AG10803 (cell line): ENCODE measurements at places on chromosomes 12 and 14.
A peak's percentile ranks its signal among the peaks of the same experiment; 100 is the strongest.

- no peak for DNase-seq
Measured at GRCh38 chr14:71135911-71136310, 228.7 kb downstream of the PCNX1 start.

GRCh38 chr12:55937981-55938380, 7.0 kb downstream of the DGKA start:
- DNase-seq = peak; percentile 18

DNA sequence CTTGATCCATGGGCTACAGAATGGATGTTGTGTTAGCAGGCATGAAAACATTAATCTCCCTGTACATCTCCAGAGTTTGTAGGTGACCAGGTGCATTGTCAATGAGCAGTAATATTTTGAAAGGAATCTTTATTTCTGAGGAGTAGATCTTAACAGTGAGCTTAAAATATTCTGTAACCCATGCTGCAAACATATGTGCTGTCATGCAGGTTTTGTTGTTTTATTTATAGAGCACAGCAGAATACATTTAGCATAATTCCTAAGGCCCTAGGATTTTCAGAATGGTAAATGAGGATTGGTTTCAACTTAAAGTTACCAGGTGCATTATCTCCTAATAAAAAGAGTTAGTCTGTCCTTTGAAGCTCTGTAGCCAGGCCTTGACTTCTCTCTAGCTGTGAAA, 3.5 kb upstream of the FITM1 start:
- no peak for DNase-seq

- DNase-seq = peak; percentile 57
Measured at GRCh38 chr14:59101476-59101875, 87.0 kb upstream of the DAAM1 start.

- peak; percentile 75 for DNase-seq
Measured at GRCh38 chr12:116303929-116304328, 26.4 kb upstream of the MED13L start.

DNA sequence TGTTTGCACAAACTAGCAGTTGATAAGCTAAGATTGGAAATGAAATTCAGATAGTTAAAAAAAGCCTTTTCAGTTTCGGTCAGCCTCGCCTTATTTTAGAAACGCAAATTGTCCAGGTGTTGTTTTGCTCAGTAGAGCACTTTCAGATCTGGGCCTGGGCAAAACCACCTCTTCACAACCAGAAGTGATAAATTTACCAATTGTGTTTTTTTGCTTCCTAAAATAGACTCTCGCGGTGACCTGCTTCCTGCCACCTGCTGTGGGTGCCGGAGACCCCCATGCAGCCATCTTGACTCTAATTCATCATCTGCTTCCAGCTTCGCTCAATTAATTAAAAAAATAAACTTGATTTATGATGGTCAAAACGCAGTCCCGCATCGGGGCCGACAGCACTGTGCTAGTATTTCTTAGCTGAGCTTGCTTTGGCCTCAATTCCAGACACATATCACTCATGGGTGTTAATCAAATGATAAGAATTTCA, 335.6 kb downstream of the TMEM121 start:
- no peak for DNase-seq

DNA sequence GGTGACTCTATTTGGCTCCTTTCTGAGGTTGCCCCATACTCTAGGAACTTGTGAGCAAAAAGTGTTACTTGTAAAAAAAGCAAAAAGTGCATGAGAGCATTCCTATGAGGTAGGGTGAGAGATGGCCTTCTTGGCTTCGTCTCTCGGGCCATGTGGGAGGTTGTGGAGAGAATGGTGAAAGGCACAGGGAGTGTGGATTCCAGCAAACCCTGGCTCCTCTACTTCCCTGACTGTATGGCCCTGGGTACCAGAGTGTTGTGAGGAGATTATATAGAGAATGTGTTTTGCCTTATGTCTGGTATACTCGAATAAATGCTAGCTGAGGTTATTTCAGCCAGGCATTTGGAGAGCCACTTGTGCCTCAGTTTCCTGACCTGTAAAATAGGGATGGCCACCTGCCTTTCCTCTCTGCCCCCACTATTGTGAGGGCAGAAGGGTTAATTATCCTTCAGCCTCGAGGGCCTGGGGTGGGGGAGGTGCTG, 11.0 kb downstream of the PLEKHG3 start:
- DNase-seq = no peak

GRCh38 chr12:53991077-53991460, 6.1 kb downstream of the HOXC10 start:
- DNase-seq = peak; percentile 92

DNA sequence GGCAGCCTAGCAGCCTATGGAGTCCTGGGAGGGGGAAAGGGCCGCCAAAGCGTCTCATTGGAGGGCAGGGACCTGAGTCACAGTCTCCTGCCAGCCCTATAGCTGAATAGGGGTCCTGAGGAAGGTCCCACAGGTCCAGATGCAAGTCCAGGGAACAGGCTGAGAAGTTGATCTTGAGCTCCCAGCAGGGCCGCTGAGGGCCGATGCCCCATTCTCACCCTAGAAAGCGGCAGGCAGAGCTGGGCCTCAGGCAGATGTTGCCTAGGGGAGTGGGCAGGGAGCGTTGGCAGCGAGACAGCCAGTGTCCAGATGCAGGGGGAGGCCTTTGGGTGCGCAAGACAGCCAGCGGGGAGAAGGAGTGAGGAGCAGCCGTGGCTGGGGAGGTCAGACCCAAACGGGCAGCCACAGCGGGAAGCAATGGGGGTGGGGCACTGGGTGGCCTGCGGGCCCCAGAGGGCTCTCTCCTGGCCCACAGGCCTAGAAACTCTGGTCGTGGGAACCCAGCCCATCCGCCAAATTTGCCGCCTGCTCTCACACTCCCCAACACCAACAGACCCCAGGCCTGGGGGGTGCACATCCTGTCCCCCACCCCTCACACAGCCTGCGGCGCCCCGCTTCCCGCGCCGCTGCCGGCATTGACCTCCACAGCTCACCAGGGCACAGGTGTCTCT, 1.1 kb downstream of the HDAC7 start:
- peak; percentile 37 for DNase-seq

GRCh38 chr12:132477017-132477702, 12.8 kb upstream of the FBRSL1 start:
- DNase-seq = no peak

GRCh38 chr12:42426746-42427145, 100.8 kb downstream of the PPHLN1 start:
- DNase-seq = peak; percentile 27

- DNase-seq = peak; percentile 9
Measured at GRCh38 chr12:80939231-80939950, 1.7 kb upstream of the LIN7A start.

GRCh38 chr14:50967790-50968189, 23.5 kb upstream of the PYGL start:
- DNase-seq = peak; percentile 63

GRCh38 chr12:43723134-43723533, 35.5 kb downstream of the PUS7L start:
- DNase-seq = no peak

DNA sequence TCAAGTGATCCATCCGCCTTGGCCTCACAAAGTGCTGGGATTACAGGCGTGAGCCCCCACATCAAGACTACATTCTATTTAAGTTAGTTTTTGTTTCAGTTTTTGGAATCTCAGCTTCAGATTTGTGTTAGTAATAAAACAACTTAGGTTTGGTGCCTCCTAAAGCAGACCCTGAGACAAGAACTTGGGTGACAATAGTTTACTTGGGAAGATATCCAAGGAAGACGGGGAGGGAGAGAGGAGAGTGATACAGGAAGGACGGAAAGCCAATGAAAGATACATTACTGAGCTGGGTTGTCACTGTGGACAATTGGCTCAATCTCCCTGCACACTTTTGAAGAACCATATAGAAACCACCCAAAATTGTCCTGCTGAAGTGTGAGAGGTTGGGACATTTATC, 22.6 kb upstream of the PTGR2 start:
- no peak for DNase-seq

DNA sequence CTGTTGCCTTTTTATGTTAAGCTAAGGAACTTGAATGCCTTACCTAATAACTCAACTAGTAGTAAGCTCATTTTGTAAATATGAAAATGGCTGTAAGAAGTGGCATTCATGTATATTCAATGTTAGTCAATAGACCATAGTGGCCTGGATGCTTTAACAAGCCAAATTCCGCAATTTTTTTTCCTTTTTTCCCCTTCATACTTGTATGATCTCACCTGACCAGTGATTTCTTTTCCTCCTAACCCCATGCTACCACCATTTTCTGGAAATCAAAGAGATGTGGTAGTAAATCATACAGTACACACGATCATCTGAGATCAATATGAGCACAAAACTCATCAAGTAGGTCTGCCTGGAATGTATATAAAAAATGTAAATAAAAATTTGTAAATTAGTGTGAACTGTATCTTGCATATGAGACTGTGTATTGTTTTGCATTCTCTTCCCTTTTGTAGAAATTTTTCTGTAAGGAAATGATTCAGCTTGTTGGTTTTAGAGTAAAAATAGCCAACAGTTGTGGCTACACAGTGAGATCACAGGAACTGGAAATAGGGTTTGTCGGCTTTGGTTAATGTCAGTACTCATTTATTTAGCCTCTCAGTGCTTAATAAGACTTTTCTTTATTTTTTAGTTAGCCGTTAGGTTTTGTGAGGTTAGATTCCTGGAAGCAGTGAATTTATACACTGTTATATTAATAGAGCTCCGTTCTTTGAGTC, 62.5 kb downstream of the ETNK1 start:
- peak; percentile 70 for DNase-seq

DNA sequence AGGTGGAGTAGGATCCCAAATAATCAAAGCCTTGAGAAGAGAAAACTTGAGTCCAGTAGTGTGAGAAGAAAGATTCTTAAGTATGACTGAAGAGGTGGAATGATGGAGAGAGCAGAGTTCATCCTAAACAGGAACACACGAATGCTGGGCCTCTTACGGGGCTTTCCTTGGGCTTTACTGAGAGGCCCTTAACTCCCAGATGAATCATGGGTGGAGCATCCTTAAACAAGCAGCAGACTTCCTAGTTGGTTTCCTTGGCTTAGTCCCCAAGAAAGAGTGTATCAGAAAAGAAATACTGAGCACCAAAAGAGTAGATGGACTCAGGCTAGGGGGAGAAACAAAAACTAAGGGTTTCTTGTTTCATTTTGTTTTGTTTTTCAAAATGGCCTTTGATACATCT, 132.5 kb downstream of the GPR135 start:
- peak; percentile 89 for DNase-seq

DNA sequence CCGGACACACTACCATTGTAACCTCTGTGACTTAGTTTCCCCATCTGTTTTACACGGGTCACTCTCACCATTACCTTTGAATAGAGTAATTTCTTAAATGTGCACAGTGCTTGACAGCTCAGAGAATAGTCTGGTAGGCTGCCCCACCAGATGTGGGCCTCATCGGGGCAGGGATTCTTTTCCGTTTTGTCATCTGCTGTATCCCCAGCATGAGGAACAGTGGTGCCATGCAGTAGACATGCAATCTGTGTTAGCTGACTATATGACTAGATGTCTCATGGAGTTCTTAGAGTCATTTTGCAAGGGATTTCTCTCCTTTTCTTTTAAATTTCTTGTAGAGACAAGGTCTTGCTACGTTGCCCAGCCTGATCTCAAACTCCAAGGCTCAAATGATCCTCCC, 44.9 kb upstream of the PLEKHG3 start:
- DNase-seq = peak; percentile 88

DNA sequence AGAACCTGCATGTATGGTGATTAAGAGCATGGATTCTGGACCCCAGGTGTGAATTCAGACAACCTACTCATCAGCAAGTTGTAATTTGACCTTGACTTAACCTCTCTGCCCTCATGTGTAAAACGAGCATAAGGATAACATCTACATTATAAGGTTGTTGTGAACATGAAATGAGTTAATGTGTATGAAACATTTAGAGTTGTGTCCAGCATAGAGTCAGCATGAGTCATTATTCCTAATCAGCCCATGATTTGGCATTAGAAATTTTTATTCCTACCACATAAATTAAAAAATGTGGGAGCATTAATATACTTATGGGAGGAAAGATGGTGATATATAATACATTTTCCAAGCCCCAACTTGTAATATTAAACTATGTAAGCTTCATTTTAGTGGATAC, 95.9 kb upstream of the DDHD1 start:
- DNase-seq = no peak

GRCh38 chr12:42262271-42262670, 24.2 kb upstream of the YAF2 start:
- peak; percentile 2 for DNase-seq

DNA sequence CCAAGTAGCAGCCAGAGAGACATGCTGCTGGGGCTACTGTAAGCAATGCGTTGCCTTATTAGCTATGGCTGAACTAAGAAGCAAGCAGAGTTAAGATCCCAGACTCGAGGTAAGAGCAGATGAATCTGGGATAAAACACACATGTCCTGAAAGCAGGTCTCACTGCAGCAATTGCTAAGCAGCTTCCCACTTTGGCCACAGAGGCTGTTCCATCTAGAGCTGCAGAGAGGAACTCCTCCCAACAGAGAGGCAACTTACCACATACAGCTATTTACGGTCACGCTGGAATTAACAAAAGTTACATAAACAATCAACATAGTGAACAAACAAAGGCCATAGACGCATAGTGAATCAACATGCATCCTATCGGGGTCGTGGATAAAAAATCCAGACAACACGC, 90.2 kb downstream of the KSR2 start:
- no peak for DNase-seq

- DNase-seq = peak; percentile 15
Measured at GRCh38 chr14:49623941-49624839, 3.6 kb downstream of the MGAT2 start.

GRCh38 chr12:110371408-110372055, 32.0 kb downstream of the ANAPC7 start:
- no peak for DNase-seq

- no peak for DNase-seq
Measured at GRCh38 chr14:102565331-102565887, 27.0 kb upstream of the RCOR1 start.

DNA sequence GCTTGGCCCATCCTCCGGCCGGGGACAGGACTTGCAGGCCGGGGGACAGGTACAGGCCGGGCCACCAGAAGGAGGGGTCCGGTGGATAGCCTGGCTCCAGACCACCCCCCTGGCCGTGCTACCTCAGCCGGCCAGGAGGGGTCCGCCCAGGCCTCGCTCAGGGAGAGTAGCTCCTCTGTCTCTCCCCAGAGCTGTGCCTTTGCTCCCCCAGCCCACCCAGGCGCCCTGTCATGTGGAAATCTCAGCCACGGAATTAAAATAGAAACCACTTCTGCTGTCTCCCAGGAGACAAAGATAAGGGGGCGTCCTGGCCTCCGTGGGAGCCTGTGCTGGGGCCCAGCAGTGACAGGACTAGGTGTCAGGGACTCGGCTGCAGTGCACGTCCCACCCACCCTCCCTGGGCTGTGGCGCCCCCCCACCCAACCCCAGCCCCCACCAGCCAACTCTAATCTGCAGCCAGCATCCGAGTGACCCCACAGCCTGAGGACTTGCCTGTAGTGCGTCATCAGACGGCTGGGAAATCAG, 3.3 kb upstream of the CRIP2 start:
- DNase-seq = no peak

GRCh38 chr12:71694099-71694820, 8.4 kb downstream of the TMEM19 start:
- DNase-seq = no peak

DNA sequence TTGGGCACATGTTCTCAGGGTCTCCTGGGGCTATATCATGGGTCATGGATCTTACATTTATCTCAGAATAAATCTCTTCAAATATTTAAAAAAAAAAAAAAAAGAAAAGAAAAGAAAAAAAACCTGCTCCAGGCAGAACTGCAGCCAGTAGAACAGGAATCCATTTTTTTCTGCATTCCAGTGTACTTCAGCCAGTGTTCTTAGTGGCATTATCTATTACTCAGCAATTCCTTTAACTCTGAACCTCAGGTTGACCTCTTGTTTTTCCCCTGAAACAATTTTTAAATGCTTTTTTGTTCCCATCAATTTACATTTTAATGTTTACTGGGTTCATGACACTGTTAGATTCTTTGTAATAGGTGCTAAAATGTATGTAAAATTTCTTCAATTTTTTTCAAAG, 66.7 kb upstream of the STXBP6 start:
- DNase-seq = peak; percentile 50
